Endodermal cell (in vitro differentiated cells): ENCODE measurements at places on chromosomes 2 and 18.

GRCh38 chr2:143121079-143121478, 8.1 kb upstream of the ARHGAP15 start:
- no peak for DNase-seq

GRCh38 chr2:27716301-27717069, 52.8 kb downstream of the SLC4A1AP start:
- peak; percentile 79 for DNase-seq

DNA sequence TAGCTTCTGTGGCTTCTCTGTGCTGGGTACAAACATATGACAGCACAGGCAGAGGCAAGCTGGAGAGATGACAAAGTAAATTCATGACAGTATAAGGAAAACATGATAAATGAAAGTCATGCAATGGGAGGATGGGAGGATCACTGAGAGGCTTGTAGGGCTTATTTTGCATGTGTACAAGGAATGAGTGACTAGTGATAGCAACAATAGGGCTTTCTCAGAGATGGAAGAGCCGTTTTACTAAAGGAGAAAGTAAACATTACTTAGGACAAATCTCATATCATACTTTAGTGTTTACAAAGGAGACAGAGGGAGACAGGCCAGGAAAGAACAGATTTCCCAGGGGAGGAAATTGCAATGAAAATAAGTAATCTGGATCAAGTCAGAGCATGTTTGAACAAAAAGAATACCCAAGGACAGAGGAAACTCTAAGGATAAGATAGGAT, 82.5 kb upstream of the RBMS1 start:
- no peak for DNase-seq

GRCh38 chr2:196149948-196150347, 21.4 kb downstream of the STK17B start:
- no peak for DNase-seq

DNA sequence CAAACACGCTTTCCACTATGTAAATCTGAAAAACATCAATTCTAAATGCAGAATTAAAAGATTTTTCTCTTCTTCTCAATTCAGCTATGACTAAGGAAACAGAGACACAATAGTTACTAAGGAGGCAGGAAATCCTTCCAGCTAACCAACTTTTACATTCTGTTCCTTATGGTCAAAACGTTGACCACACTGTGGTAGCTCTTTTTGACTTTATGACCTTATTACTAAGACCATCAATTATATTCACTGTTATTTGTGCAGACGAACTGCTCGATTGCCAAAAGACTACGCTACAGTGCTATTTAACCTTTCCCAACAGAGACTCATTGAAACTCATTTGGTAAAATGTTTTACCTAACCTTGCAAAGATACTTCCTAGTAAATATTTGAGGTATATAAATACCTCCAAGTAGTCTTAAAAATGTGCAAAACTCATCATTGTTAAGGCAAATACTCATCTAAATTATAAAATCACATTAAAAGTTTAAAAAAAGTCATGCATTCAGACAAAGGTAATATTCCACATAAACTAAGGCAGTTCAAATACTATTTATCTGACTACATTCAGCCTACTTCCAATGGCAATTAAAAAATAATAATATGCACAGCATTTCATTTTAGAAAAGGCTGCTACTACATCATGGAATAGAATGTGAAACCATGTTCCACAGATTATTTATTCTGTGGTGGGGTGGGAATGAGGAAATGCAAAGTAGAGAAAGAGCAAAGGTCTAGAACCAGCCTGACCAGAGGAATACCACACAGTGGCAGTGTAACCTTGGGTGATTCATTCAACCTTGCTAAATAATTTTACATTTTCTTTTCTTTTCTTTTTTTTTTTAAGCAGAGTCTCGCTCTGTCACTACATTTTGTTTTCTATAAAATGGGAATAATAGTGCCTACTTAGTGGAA, 139.9 kb downstream of the THADA start:
- DNase-seq = no peak

DNA sequence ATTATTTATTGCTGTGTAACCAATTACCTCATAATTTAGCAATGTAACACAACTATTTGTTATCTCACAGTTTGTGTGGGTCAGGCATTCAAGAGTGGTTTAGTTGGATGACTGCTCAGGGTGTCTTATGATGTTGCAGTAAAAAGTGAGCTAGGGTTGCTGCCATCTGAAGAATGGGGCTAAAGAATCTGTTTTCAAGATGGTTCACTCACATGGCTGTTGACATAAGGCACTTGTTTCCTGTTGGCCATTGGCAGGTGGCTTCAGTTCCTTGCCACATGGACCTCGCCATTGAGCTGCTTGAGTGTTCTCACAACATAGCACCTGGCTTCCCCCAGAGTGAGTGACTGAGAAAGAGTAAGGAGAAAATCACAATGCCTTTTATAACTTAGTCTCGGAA, 123.2 kb downstream of the TMEM17 start:
- no peak for DNase-seq

GRCh38 chr2:144515696-144516410, 4.1 kb downstream of the ZEB2 start:
- DNase-seq = peak; percentile 73

- no peak for DNase-seq
These were observed 24.4 kb upstream of the ITGB6 start for GRCh38 chr2:160224507-160224906.

GRCh38 chr2:77085561-77085960, 436.6 kb downstream of the LRRTM4 start:
- DNase-seq = no peak

- DNase-seq = peak; percentile 91
These were observed 59.8 kb upstream of the SLC38A11 start for GRCh38 chr2:165015052-165015642.

- DNase-seq = peak; percentile 74
These were observed 41.9 kb downstream of the SPTBN1 start for GRCh38 chr2:54497763-54498680.

DNA sequence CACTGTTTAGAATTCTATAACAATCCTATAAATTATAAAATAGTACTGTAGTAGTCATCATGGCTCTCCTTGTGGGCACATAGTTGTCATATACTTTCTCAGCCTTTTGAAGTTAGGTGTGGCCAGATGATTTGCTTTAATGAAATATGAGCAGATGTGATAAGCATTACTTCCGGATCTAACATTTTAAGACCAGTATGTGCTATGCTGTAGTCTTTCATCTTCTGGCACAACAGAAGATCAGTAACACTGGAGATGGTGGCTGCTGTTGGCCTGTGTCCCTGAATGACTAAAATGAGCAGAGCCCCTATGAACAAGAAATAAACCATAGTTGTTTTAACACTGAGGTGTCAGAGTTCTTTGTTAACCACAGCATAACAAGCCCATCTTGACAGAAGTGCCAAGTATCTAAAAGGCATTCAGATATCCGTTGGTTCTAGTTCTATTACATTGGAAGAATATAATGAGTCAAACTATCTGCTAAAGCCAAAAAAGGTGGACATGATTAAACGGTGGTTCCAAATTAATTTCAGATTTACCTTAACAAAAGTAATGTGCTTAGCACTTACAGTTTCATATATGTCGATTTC, 6.3 kb downstream of the MEX3C start:
- DNase-seq = no peak

- no peak for DNase-seq
These were observed 11.3 kb upstream of the PPP3R1 start for GRCh38 chr2:68263632-68264031.

DNA sequence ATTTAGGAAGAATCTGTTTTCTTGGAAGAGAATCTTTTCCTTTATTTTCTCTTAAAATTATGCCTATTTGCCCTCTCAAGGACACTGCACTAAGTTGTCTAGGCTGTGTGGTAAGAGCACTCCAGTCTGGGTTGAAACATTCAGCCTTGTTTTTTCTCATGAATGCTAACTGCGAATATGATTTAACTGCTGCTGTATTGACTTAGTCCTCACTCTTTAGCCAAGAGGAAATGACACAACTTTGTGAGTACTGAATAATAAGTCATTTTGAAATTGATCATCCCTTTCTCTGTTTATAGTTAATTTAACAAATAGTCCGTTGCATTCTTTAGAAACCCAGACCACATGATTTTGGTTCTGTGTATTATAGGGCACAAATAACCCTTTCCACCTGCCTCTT, 4.5 kb upstream of the RND3 start:
- no peak for DNase-seq

DNA sequence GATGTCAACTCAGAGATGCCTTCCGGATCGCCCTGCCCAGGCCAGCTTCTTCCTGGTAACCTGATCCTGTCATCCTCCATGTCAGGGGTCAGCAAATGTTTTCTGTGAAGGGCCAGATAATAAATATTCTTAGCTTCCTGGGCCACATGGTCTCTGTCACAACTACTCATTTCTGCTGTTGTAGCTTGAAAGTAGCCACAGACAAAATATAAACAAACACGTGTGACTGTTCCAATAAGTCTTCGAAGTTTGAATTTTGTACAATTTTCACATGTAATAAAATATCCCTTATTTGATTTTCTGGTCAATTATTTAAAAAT, 35.8 kb downstream of the ANXA4 start:
- DNase-seq = no peak

DNA sequence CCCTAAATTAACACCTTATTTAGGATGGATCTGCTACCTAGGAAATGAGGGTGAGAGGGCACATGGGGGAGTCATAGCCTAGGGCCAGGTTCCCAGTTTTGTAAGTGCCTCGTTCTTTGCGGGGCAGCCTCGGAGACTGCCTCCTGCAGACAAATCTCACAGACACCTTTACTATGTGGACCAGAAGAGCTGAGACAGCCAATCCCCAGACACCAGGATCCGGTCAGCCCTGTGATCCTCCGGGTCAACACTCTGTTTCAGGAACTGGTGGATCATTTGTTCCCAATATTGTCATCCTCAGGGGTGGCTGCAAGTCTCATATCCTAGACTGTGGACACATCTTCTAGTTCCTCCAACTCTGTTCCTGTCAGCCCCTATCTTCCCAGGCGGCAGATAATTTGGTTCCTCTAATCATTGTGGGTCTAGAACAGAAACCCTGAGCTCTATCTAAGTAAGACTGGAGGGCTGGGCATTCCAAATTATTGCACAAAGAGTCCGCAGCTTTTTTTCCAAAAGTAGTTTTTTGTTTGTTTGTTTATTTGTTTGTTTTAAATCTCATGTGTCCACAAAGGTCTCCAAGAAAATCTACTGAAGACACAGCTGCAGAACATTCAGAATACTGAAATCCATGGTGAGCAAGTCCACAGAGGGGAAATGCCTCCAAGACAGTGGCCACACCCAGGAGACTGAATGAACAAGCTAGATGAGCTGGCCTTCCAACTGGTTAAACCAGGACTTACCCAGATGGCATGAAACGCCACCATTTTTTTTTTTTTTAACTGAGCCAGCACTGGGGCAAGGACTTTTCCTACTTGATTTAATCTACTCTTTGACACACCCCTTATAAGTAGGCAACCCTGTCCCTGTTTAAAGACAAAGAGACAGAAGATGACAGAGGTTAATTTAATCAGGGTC, 6.2 kb upstream of the GDF7 start:
- no peak for DNase-seq

DNA sequence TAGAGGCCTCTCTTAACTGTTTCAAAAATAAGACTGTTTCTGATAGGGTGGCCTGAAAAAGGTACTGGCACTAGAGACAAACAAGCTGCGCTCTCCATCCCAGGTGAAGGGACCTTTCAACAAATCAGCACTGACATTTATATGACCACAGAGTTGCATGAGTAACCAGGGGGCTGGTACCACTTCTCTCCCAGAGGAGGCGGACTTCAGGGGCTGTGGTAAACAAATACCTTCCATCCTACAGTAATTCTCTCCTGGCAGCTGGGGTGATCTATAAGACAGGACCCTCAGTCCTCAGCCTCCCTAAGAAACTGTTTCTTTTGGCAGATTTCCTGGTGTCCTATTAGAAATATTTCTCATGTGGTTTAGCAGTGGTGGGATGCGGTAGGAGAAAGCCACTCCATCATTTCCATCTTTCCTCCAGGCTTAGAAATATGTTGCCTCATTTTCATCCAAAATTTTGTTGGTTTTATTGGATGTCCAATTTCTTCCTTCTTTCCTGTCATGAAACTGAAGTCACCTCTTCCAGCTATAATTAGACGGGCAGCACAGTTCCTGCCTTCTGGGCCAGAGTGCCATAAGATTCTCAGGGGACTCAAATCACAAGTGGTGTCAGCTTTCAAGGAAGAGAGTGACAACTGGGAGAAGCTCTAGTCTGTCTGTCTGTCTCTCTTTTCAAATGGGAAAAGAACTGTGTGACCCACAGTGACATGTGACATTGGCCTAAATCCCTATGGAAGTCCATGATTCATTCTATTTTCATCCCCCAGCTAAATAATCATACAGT, 96.4 kb downstream of the CYRIA start:
- no peak for DNase-seq

DNA sequence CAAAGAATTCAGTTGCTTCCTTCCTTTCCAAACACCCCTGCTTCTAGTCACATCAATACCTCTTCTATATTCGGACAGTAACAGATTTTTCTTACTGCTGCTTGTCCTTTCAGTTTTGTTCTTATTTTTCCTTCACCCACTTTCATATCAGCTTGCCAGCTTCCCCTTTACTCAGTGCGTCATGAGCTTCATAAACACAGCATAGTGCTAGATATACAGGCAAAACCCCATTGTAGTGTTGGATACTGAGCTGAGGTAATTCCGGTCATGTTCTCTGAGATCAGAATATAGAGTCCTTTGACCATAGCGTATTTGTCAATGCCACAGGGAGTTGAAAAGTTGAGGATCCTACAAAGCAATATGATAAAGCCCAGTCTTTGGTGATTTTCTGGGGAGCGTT, 2.4 kb downstream of the FARP2 start:
- no peak for DNase-seq

- no peak for DNase-seq
These were observed 110.9 kb downstream of the BCL2 start for GRCh38 chr18:63208676-63209075.
